NCI-H774 (cell line): ENCODE measurements at places on chromosomes 11 and 22.

DNA sequence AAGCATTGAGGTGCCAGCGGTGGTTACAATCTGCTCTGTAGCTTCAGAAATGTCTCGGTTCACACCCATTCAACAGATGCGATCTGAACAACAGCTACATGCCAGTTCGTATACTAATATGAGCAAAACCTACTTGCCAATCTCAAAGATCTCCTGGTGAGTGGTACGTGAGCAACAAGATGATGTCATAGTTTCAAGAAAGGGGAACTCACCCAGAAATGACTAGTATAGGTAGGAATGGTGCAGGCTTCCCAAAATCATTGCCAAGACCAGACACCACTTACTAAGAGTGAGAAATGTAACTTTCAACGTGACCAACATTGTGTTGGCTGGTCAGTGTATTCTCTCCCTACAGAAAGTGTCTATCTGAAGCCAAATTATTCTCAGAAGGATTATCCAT lies 31.1 kb downstream of the OR6Q1 start:
- no peak for DNase-seq

GRCh38 chr11:107370390-107370789 lies 87.2 kb downstream of the CWF19L2 start:
- no peak for DNase-seq

GRCh38 chr11:129591527-129591926 lies 215.9 kb downstream of the BARX2 start:
- no peak for DNase-seq

DNA sequence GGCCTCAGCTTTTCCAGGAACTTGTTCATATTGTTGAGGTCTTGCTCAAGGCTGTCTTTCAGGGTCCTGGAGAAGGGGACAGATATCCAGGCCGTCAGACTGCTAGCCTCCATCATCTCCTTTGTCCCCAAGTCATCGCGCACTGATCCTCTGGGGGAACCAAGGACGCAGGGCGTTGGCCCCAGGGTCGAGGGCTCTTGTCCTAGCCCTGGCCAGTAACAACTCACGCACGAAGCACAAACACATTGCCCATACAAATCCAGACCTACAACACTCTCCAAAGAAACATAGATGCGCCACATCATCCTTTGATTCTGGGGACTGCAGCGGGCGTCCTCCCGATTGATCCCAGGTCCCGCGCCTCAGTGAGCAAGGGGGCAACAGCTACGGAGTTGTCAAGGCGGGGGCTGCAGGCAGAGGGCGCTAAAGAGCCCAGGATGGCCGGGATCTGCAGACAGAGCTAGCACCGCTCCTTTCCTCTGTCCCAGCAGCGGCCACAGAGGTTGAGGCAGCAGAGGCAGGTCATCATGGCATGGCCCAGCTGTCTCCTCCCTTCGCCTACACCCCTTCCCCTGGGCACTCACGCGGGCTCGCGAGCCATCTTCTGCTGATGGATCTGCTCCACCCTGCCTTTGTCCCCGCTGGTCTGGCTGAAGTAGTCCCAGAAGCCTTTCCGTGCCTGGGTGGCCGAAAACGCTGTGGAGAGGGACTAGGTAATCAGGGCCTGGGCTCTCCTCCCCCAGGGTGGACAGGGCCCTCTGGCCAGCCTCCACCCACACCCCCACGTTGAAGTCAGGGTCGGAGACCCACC lies 472 bp downstream of the APOA5 start:
- peak; percentile 74 for DNase-seq

DNA sequence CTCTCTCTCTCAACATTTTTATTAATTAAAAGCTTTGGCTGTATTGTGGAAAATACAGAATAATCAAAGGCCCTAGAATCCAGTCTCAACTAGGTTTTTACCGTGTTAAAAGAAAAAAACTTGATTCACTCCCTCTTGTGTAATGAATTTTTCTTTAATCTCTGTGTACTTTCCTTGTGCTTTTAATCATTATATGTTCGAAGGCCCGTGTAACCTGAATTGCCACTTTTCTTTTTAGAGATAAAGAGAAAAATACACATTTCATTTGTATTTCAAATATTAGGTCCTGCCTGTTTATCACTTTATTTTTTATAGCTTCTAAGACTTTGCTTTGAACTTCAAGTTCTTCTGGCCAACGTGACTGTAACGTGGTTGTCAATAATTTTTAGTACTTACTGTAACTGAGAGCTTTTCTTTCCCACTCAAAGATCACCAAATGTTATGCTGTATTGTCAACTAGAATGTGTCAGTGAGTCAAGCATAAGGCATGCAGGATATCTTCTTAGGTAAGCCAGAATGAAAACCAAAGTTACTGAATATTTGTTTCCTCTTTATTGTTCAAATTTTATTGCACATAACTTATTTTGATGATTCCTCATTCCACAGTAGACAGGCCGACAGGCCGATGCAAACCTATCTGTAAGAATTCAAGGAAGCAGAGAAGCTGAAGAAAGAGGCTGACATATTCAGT lies 23.3 kb upstream of the FAR1 start:
- DNase-seq = no peak

GRCh38 chr11:96137373-96137772 lies 205.6 kb downstream of the MAML2 start:
- no peak for DNase-seq

- no peak for DNase-seq
Observed at GRCh38 chr22:50144005-50144614, 26.4 kb upstream of the PANX2 start.

- no peak for DNase-seq
Observed at GRCh38 chr22:38657045-38657909, 839 bp downstream of the CBY1 start.

- DNase-seq = no peak
Observed at GRCh38 chr22:17845790-17846189, 71.5 kb upstream of the BID start.

DNA sequence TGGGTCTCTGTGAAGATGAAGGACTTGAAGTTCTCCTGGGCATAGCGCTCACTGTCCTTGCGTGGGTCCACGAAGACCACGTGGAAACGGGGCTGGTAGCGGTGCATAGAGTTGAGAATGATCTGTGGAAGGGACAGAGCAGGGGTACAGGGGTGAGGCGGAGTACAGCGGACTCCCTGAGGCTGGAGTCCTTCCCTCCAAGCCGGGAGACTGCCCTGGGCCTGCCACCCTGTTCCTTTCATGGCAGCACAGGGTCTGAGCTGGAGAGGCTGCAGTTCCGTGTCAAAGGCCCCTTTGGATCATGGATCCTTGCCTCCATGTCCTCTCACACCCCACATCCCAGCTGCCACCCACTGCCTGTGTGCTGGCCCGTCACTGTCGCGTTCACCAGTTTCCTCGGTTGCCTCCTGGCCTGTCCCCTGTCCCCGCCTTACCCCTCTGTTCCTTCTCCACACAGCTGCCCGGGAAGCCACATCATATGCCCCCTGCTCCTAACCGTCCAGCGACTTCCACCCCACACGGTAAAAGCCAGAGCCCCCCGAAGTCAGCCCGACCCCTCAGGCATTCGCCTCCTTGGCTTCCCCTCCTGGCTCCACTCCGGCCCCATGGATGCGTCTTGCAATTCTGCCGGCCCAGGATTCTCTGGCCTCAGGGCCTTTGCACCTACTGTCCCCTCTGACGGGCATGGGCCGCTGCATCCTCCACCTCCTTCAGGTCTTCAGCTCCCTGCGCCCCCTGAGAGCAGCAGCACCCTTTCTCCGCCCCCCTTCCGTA lies 3.4 kb upstream of the NUDT8 start:
- no peak for DNase-seq

DNA sequence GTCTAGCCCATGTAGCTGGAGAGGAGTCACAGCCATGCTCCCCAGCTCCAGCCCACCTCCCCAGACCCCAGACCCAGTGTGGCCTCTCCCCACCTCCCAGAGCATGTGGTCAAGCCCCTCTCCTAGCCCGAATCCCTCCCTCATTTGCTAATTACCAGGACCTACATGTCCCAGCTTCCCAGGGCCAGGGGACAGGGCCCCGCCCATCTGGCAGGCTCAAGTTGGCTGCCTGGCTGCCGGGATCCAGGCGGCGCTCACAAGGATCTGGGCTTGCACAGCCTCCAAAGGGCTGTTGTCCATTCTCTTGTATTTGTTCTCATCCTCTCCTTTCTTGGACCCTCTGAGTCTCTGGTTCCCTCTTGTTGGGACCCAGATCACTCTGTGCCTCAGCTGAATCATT lies 4.6 kb upstream of the MIF start:
- no peak for DNase-seq

- DNase-seq = no peak
Observed at GRCh38 chr11:122727101-122727929, 71.8 kb downstream of the UBASH3B start.

GRCh38 chr11:131677828-131678470 lies 307.5 kb downstream of the NTM start:
- DNase-seq = no peak

- no peak for DNase-seq
Observed at GRCh38 chr22:26667140-26667539, 9.8 kb downstream of the MIAT start.

DNA sequence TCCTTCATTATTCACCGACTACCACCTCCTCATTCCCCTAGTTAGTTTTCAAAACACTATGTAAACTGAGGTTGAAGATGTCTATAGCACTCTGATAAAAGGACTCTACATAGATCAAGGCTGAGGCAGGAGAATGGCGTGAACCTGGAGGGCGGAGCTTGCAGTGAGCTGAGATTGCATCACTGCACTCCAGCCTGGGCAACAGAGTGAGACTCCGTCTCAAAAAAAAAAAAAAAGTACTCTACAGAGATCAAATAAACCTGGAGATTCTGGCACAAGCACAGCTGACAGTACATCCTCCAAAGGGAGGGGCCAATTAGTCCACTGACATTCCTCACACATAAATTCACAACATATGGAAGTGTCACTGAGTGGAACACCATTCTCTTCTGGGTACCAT lies 31.0 kb downstream of the TSG101 start:
- DNase-seq = no peak

DNA sequence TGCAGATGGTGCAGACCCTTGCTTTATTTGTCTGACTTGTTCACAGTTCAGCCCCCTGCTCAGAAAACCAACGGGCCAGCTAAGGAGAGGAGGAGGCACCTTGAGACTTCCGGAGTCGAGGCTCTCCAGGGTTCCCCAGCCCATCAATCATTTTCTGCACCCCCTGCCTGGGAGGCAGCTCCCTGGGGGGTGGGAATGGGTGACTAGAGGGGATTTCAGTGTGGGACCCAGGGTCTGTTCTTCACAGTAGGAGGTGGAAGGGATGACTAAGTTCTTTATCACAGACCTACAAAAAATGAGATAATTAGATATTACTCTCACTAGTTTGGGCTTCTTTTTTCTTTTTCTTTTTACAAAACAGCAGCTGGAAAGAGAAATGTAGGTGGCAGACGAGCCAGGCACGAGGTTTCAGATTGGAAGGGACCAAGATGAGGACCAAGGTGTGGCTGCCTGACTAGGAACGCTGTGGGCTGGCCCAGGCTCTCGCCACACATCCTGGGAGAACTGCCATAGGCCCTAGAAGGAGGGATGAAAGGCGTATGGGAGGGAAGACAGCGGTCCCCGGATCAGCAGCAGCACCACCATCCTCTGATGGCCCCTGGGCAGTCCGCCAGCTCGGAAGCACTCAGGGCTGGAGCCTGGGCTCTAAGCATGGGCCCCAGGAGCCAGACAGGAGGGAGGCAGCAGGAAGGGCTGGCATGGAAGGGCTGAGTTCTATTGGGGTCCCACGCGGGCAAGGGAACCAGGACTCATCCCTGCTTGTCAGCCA lies 14.2 kb downstream of the TXN2 start:
- DNase-seq = no peak

GRCh38 chr11:31325160-31325559 lies 44.4 kb downstream of the DCDC1 start:
- DNase-seq = no peak
